Smooth muscle cell of trachea (primary cell): ENCODE measurements at places on chromosomes 3 and 15. TPM values are rescaled to one million over a fixed set of nuclear protein-coding genes. Genes with fewer than 3 reads are reported as not detected.

The HDC gene
- not detected in 2 replicates for total RNA-seq

The UBAP1L gene
- 1.5 and 2.0 TPM in 2 replicates for total RNA-seq

The COL6A6 gene
- 1.6 and 4.1 TPM in 2 replicates for total RNA-seq

The TPRG1 gene
- total RNA-seq = 0.15 and 0.17 TPM in 2 replicates

The SOX2 gene
- 0.15 TPM in 1 of 2 replicates, not detected in the other for total RNA-seq

The GOLGA8K gene
- under 0.01 and 0.44 TPM in 2 replicates for total RNA-seq

The WDR5B gene
- total RNA-seq = 6.1 TPM in 2 replicates

The SIDT1 gene
- not detected in 2 replicates for total RNA-seq

The SPSB4 gene
- total RNA-seq = not detected in 2 replicates

The SCN5A gene
- total RNA-seq = 0.29 and 1.2 TPM in 2 replicates

The CCR1 gene
- 4.5 and 7.6 TPM in 2 replicates for total RNA-seq

The TNK2 gene
- total RNA-seq = 7.6 and 10.9 TPM in 2 replicates

The CPNE9 gene
- not detected in 2 replicates for total RNA-seq

The ANKRD63 gene
- not detected in 2 replicates for total RNA-seq

The KBTBD8 gene
- 1.3 and 1.5 TPM in 2 replicates for total RNA-seq

The SCG5 gene
- total RNA-seq = 15.3 and 21.5 TPM in 2 replicates

The TTLL13 gene
- total RNA-seq = not detected in 2 replicates

The ROPN1B gene
- not detected in 2 replicates for total RNA-seq

The LAMB2 gene
- 580 and 1,305 TPM in 2 replicates for total RNA-seq

The STRC gene
- total RNA-seq = 0.17 TPM in 1 of 2 replicates, not detected in the other

The STAB1 gene
- total RNA-seq = 0.17 and 1.6 TPM in 2 replicates

The ATP1B3 gene
- 35.4 and 69.5 TPM in 2 replicates for total RNA-seq

The HTR3E gene
- total RNA-seq = not detected in 2 replicates

The ITGB5 gene
- 167 and 309 TPM in 2 replicates for total RNA-seq

The MYLK gene
- 325 and 839 TPM in 2 replicates for total RNA-seq

The CDHR4 gene
- 0.33 TPM in 1 of 2 replicates, not detected in the other for total RNA-seq

The LPCAT4 gene
- 10.6 and 12.8 TPM in 2 replicates for total RNA-seq

The FAM81A gene
- 0.29 and 0.33 TPM in 2 replicates for total RNA-seq

The HMG20A gene
- 33.9 and 34.9 TPM in 2 replicates for total RNA-seq

The CCR8 gene
- total RNA-seq = not detected in 2 replicates

The ACAD9 gene
- 45.8 and 59.5 TPM in 2 replicates for total RNA-seq

The PRR20G gene
- not detected in 2 replicates for total RNA-seq

The C3orf20 gene
- total RNA-seq = under 0.01 TPM in 1 of 2 replicates, not detected in the other

The LYSMD4 gene
- 11.4 and 14.8 TPM in 2 replicates for total RNA-seq

The PRR23A gene
- not detected in 2 replicates for total RNA-seq

The CPA3 gene
- not detected in 2 replicates for total RNA-seq

The TRPM1 gene
- not detected in 2 replicates for total RNA-seq

The GALNT15 gene
- 17.9 and 93.0 TPM in 2 replicates for total RNA-seq

The CLDND1 gene
- total RNA-seq = 64.7 and 70.0 TPM in 2 replicates

The DAZL gene
- not detected in 2 replicates for total RNA-seq

The PLCB2 gene
- total RNA-seq = 0.17 and 0.29 TPM in 2 replicates

The ASB14 gene
- not detected in 2 replicates for total RNA-seq

The CCDC39 gene
- total RNA-seq = 0.15 and 0.17 TPM in 2 replicates

The THRB gene
- 2.0 and 2.5 TPM in 2 replicates for total RNA-seq

The ESYT3 gene
- total RNA-seq = 0.17 TPM in 1 of 2 replicates, not detected in the other

The PGBD4 gene
- total RNA-seq = 2.2 and 2.3 TPM in 2 replicates

The COLQ gene
- 0.15 and 0.66 TPM in 2 replicates for total RNA-seq

The HCN4 gene
- total RNA-seq = under 0.01 TPM in 1 of 2 replicates, not detected in the other

The ECE2 gene
- under 0.01 TPM in 1 of 2 replicates, not detected in the other for total RNA-seq

The TF gene
- total RNA-seq = 0.17 TPM in 1 of 2 replicates, not detected in the other

The ABI3BP gene
- total RNA-seq = 12.9 and 21.2 TPM in 2 replicates

The FILIP1L gene
- total RNA-seq = 19.5 and 26.5 TPM in 2 replicates

The SLC30A4 gene
- total RNA-seq = 9.3 and 10.8 TPM in 2 replicates

The MAN2C1 gene
- 156 and 175 TPM in 2 replicates for total RNA-seq

The LINGO1 gene
- not detected in 2 replicates for total RNA-seq

The WDR72 gene
- total RNA-seq = not detected in 2 replicates

The TM4SF1 gene
- total RNA-seq = 140 and 347 TPM in 2 replicates

The EFCAB12 gene
- total RNA-seq = under 0.01 and 0.15 TPM in 2 replicates

The CYP8B1 gene
- not detected in 2 replicates for total RNA-seq
